Upper lobe of left lung (tissue), 6 donors: ENCODE measurements at places on chromosomes 3 and 15.

GRCh38 chr15:25094519-25094918 is 139.7 kb downstream of the SNRPN start:
- DNase-seq, result no peak

GRCh38 chr15:34359416-34359815 is 7.6 kb downstream of the LPCAT4 start:
- no peak for DNase-seq

DNA sequence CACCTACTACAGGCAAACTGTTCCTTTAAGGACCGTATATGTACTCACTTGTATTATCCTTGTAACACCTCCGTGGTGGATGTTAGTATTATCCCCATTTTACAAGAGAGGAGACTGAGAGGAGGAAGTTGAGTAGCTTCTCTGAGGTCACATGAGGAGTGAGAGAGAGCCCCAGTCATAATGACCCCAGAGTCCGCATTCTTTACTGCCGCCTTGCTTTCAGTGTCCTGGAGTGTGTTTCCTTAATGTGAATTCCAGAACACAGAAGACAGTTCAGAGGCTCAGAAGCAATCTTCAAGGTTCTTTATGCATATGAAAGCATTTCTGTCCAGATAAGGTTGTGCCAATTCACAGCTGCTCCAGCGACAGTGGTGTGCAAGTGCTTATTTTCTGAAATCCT is 199.2 kb downstream of the CACNA2D3 start:
- no peak for DNase-seq

DNA sequence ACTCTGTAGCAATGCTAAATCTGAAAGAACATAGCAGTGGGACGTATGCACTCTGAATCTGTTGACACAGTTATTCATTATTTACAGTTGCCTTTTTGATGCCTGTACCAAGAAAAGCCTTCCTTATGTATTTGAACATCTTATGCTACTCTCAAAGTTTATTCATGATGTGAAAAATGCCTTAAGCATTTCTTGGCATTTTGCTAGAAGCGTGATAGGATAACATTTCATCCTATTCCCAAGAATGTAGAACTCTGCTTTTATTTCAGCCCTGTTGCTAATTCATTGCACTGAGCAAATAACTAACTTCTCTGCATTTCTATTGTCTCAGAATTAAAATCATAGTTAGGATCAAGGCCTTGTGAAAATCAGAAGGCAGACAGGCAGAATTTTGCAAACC is 105.5 kb downstream of the STRIT1 start:
- DNase-seq, result no peak

DNA sequence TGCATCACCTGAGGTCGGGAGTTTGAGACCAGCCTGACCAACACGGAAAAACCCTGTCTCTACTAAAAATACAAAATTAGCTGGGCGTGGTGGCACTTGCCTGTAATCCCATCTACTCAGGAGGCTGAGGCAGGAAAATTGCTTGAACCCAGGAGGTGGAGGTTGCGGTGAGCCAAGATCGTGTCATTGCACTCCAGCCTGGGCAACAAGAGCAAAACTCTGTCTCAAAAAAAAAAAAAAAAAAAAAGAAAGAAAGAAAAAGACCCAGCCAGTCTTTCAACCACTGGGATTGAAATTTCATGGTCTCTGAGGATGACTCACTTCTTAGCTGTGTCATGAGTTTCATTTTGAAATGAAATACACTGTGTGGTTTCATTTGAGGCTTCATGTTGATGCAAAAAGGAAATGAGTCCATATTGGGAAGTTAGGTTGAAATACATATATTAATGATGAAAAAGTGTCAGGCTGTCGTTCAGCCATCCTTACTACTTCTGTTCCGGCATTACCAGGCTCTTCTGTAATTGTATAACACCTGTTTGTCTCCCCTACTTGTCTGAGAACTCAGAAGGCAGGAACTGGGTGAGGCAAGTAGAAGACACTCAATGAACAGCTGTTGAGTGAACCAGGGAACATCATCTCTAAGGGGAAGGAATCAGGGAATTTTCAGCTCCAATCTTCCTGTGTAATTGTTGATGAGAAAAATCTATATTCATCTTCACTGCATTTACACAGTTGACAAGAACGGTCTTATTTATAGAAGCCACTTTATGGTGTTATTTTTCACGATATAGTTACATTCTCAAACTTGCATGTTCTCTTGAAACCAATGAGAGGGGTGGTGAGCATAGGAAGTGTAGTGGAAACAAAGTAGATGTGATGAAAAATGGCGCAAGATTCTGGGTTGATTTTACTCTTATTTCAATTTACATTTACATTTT is 87.4 kb downstream of the NFKBIZ start:
- no peak for DNase-seq

DNA sequence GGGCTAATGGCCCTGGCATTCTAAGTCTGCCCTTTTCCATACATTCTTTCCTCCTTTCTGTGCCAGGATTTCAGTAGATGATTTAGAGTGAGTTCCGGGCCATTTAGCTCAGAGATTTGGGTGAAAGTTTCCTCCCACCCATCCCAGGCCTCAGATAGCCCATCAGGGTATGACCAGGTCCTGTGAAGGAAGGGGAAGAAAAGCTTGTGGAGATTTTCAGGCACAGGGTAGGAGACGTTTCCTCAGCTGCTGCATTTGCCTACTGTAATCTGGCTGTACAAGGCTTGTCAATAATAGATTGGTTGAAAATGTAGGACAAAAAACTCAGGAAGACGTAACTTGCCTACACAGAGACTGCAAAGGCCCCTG is 63.2 kb upstream of the BCL6 start:
- DNase-seq, result no peak

DNA sequence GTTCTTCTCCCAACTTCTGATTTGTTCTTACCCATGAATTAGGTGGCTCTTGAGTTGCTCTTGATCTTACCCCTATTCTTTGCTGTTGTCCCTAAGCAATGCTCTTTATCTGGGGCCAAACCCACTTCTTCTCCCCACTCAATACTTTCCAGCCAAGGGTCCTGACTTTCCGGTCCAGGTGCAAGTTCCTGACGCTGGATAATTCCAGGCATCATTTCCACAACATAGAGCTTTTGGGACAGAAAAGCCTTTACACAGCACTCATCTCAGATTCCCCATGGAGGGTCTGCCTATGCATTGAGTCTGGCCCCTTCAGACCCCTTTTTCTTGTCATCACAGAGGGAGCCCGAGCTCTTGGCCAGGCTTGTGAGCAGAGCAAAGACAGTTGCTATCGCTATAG is 85.4 kb upstream of the BOC start:
- DNase-seq, result no peak

- no peak for DNase-seq
Observed at GRCh38 chr3:27910456-27910855, 188.3 kb upstream of the EOMES start.

DNA sequence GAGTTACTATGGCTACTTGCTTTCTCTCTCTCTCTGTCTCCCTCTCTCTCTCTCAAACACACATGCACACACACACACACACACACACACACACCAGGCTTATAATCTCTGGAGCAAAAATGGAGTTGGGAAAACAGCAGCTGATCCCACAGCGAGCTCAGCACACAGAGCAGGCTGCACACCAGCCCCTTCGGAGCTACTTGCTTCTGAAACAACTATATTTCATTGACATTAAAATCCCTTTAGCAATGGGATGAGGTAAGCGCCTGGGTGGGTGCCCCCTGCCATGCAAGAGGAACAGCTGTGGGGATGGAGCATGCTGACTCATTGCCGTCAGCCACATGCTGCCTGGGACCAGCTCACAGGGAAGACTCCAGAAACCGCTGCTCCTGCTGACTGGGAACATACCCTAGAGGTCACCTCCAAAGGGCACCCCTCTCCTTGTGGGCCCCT is 45.7 kb downstream of the B3GNT5 start:
- DNase-seq, result peak; percentile 85

DNA sequence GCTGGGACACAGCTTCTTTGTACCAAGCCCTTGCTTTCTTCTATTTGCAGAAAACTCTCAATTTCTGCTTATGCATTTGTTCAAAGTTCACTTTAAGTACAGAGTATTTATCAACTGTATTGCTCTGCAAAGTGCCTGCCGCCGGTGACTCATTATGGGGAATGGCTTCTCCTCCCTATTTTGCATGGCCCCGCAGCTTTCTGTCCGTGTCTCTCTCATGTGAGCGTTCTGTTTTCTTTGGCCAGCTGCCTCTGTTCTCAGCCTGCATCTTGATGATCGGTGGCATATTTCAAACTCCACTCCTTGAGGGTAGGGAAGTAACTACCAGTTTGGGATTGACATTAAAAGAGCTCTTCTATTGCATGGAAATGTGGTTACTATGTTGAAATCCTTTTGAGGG is 28.6 kb upstream of the ST8SIA2 start:
- DNase-seq, result no peak

GRCh38 chr15:78685159-78685921 is 44.3 kb upstream of the CHRNB4 start:
- DNase-seq, result no peak

- DNase-seq, result no peak
Observed at GRCh38 chr3:109803274-109803673, 465.9 kb upstream of the DPPA4 start.

DNA sequence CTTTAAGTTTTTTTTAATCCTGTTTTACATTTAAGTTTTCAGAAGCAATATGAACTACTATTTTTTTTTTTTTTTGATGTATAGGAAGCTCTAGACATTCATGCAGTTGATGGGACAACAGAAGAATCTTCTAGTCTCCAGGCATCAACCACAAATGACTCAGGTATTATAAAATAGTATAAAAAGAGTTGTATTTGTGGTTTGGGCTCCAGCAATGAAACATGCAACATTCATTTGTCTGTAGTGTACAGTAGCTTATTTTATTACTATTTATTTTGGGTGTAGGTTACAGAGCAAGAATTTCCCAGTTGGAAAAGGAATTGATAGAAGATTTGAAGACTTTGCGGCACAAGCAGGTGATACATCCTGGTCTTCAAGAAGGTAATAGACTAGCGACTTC is 38.6 kb downstream of the MGA start:
- no peak for DNase-seq

DNA sequence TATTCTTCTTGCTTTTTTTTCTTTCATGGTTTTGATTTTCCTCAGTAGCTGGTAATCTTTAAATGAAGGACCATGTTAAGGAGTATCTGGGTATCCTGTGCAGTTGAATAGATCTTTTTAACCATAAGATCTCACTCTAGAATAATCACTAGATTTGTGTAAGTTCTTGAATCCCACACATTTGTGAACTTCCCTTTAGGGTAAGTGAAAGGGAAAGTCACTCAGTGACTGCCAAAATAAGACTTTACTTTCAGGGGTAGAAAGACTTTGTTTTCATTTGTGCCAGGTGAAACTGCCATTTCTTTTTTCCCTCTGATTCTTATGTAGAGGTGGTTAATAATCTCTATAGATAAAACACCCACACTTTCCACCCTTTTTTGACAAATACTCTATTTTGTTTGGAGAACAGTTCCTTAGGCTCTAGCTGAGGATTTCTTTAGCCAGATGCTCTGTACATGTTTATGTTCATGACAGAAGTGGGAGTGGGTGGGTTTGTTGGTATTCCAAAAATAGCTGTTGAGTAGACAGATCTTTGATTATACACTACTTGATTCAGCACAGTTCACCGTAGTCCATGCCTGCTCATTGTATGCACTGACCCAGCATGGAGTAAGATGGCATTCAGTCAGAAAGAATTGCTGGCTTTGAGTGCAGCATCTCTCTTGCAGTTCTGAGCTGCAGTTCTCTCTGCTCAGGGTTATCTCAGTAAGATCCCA is 28.5 kb downstream of the LRRC49 start:
- DNase-seq, result no peak

DNA sequence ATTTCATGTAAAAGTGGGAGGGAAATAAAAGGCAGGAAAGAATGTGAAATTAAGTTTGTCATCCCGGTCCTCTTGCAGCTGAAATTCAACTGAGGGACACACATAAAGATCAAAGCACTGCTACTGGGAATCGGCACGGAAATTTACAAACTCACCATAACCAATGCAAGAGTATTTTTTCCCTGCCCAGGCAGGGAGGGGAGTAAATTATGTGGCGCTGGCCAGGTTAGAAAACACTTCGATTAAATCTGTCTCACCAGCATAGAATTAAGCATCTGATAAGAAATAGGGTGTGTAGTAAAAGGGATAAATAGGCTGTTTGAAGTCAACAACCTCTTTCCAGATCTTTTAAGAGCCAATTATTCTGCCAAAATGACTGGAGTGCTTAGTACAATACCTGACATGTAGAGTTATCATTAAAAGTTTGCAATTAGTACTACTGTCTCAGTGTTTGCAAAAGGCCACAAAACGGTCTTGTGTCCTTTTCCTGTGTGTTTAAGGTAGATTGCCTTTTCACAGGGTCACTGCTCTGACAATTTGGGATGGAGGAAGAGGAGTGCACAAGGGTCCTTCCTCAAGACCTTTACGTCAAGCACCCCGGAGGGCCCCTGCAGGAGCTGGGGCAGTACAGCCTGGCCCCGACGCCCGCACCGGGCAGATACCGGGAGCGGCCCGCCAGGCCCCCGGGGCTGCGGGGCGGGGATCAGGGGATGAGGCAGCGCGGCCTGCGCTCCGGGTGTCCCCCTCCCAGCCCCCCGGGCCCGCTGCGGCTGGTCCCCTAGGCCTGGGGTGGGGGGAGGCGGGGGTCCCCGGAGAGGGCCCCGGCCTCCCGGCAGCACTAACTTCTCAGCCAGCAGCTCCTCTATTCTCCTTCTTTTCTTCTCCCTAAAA is 651 bp downstream of the UBA3 start:
- peak; percentile 87 for DNase-seq

DNA sequence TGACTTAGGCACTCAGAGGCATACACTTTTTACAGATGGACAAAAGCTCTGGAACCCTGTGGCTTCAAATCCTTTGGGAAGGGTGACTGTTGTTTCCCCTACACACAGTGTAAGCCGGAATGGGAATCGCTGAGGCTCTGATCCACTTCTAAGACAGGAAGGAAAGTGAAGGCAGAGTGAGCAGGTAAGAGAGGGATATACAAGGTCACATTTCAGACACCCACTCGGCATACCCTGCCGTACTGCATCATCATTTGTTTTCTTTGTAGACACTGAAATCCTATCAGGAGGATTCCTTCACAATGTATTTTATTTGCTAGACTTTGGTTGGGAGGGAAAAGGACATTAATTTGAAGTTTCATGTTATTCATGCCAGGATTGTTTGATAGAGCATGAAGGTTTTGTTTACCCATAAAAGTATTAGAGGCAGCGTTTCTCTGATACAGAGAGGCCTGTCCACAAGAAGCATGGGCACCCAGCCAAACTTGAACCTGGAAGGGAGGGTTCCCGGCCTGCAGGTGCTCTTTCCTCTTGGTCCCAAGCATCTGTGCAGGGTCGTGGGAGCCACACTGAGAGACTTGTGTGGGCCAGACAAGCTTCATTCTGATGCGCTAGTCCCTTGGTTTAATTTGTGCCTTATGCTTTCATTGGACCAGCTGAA is 21.9 kb upstream of the POLR2M start:
- DNase-seq, result no peak

DNA sequence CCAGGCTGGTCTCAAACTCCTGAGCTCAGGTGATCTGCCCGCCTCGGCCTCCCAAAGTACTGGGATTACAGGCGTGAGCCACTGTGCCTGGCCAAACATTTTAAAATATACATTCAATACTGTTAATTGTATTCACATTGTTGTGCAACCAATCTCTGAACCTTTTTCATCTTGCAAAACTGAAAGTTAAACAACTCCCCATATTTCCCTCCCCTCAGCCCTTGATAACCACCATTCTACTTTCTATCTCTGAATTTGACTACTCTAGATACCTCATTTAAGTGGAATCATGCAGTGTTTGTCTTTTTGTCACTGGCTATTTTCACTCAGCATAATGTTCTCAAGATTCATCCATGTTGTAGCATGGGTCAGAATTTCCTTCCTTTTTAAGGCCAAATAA is 30.0 kb downstream of the HMCES start:
- no peak for DNase-seq
